ENCODE measurements at places on chromosomes 4 and X.

- H3K36me3 ChIP-seq = no peaks in the 10 kb centered on the region
- no peaks in the 10 kb centered on the region for H3K4me1 ChIP-seq
- H3K27ac ChIP-seq = no peak overlapping the region
These were observed 9.9 kb upstream of the PI4K2B start for GRCh38 chr4:25223802-25224375.

DNA sequence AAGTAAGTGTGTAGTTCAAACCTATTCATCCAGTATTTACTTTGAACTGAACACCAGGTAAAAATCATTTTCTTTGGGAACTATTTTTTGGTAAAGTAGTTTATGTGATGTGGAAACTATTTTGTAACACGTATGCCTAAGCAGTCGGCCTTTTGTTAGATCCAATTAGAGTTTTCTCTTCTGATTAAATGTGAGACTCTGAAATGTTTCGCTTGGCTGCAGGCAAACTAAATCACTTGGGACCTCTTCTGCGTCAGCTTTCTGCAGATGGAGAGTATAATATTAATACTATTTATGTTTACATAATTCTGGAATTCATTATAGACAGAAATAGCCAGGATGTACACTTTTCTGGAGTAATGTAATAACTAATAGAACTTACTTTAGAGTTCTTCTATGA lies 46.9 kb downstream of the BMPR1B start:
- DNase-seq = no peak
- no peaks in the 10 kb centered on the region for H3K27me3 ChIP-seq
- no peaks in the 10 kb centered on the region for H3K36me3 ChIP-seq
- H3K4me1 ChIP-seq = no peaks in the 10 kb centered on the region

- no peaks in the 10 kb centered on the region for H3K36me3 ChIP-seq
- H3K27me3 ChIP-seq = no peaks in the 10 kb centered on the region
These were observed 54.5 kb downstream of the CHM start for GRCh38 chrX:85992811-85993229.

DNA sequence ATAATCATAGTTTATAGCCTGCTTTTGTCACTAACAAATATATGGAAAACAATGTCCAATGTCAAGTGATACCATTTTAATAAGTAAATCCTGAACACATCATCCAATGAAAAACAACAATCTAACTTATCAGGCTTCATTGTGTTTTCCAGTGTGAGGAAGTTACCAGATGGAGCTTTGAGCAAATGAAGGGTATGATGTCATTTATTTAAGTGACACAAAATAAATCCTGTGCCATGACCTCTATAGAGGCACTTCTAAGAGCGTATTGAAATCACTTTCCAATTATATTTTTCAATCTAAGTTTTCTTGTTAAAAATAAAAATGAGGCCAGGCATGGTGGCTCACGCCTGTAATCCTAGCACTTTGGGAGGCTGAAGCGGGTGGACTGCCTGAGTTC lies 48.2 kb upstream of the NMU start:
- H3K4me3 ChIP-seq = no peak overlapping the region
- H3K36me3 ChIP-seq = no peaks in the 10 kb centered on the region
- no peak for DNase-seq
- no peaks in the 10 kb centered on the region for H3K4me1 ChIP-seq
- H3K27me3 ChIP-seq = no peaks in the 10 kb centered on the region

- no peaks in the 10 kb centered on the region for H3K27me3 ChIP-seq
- H3K36me3 ChIP-seq = no peaks in the 10 kb centered on the region
- no peak for DNase-seq
- no peak overlapping the region for H3K27ac ChIP-seq
- no peak overlapping the region for H3K4me3 ChIP-seq
These were observed 110.5 kb downstream of the ANXA3 start for GRCh38 chr4:78661921-78662521.

DNA sequence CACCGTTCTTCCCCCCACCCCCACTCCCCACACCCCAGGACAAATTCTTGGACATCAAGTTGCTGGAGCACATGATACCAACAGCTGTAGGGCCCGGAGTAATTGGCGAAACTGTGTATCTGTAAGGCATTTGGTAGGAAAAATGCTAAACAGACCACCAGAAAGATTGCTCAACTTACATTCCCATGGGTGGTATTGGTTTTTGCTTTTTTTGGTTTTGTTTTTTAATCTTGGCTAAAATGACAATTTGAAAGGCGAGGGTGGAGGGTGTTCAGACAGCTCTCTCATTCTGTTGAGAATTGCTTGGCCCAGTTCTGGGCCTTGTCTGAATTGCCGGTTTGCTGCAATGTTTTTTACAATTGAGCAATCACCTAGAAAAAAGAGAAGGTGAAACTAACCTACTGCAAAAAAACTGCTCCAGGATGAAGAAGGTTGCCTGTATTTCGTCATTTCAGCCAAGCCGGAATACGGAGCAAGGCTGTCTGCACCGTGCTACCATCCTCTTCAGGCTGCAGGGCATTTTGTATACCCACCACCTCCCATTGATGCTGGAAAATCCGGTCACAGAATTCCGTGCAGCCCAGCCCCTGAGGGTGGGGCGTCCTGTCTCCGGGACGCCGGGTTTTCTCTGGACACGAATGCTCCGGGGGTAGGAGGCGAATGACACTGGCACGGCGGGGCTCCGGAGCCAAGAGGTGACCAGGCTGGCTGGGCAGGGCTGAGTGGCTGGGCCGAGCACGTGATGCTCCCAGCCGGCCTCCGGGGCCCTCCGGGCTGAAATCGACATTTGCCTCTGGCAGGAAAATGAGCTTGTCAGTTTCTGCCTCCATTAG lies at the start of gene CLCN4:
Gene CLCN4, plus strand, starts transcription at position 777 of the 833 bp plus-strand sequence. CDS start 28,058 bp downstream, outside the sequence.
- H3K27ac ChIP-seq = no peak within 1 kb of the TSS
- no peak within 1 kb of the TSS for H3K4me3 ChIP-seq
- H3K4me1 ChIP-seq = no peaks in the 10 kb centered on the region
- no peaks in the 10 kb centered on the region for H3K27me3 ChIP-seq
- no peak for DNase-seq

- no peak overlapping the region for H3K27ac ChIP-seq
- H3K4me1 ChIP-seq = no peaks in the 10 kb centered on the region
- H3K4me3 ChIP-seq = no peak overlapping the region
- no peaks in the 10 kb centered on the region for H3K27me3 ChIP-seq
These were observed 142.5 kb downstream of the CXXC4 start for GRCh38 chr4:104352211-104352610.

GRCh38 chrX:106912864-106913263 lies 7.3 kb upstream of the CLDN2 start:
- no peaks in the 10 kb centered on the region for H3K36me3 ChIP-seq
- H3K27me3 ChIP-seq = no peaks in the 10 kb centered on the region
- peaks cover 6% of the 10 kb centered on the region for H3K4me1 ChIP-seq

DNA sequence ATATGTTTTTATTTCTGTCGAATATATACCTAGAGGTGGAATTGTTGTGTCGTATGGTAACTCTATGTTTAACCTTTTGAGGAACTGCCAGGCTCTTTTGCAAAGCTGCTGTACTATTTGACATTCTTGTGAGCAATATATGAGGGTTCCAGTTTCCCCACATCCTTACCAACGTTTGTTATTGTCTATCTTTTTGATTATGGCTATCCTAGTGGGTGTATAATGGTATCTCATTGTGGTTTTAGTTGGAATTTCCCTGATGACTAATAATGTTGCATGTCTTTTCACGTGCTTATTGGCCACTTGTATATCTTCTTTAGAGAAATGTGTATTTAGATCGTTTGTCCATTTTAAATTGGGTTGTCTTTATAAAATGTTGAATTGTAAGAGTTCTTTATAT lies 24.5 kb downstream of the REPS2 start:
- H3K27ac ChIP-seq = no peak overlapping the region
- no peaks in the 10 kb centered on the region for H3K27me3 ChIP-seq
- no peak overlapping the region for H3K4me3 ChIP-seq
- no peaks in the 10 kb centered on the region for H3K4me1 ChIP-seq

DNA sequence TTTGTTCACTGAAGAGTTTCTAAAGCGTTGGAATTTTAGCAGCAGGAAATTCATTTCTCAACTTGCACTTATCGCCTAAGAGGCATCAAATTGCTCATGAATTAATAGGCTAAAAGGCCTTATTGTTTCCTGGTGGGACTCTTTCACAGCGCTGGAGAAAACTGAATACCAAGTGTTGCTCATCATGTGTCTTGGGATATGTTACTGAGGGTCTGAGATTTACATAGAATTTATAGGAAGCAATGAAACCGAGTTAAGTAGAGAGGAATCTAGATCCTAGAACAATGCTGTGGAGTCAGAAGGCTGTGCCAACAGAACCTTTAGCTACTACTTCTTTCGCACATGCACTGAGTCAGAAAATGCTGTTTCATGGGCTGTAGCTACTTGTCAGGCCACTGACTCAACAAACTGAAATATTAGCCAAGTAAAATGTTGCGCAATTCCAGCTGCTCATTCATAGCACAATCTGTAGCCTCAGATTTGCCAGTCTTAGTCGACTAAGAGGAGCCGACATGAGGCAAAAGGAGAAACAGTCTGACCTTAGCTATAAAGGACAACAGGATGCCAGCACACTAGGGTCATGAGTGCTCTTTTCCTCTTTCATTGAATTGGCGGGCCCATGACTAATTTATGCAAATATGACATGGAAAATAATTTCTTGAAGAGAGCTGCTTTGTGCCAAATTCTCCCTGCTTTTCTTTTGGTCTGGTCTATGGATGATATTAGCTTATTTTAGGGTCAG lies 35.9 kb upstream of the CXCL8 start:
- no peaks in the 10 kb centered on the region for H3K4me1 ChIP-seq
- no peak overlapping the region for H3K4me3 ChIP-seq
- no peak overlapping the region for H3K27ac ChIP-seq
- DNase-seq = no peak
- H3K27me3 ChIP-seq = no peaks in the 10 kb centered on the region

- no peaks in the 10 kb centered on the region for H3K27me3 ChIP-seq
- no peak overlapping the region for H3K4me3 ChIP-seq
- DNase-seq = no peak
- H3K4me1 ChIP-seq = no peaks in the 10 kb centered on the region
- no peaks in the 10 kb centered on the region for H3K36me3 ChIP-seq
These were observed 150.1 kb downstream of the SLC7A11 start for GRCh38 chr4:138092060-138092459.

- no peak overlapping the region for H3K4me3 ChIP-seq
- no peak overlapping the region for H3K27ac ChIP-seq
- H3K27me3 ChIP-seq = no peaks in the 10 kb centered on the region
- H3K4me1 ChIP-seq = peaks cover 7% of the 10 kb centered on the region
These were observed 13.7 kb downstream of the DDX60 start for GRCh38 chr4:168304744-168305459.

DNA sequence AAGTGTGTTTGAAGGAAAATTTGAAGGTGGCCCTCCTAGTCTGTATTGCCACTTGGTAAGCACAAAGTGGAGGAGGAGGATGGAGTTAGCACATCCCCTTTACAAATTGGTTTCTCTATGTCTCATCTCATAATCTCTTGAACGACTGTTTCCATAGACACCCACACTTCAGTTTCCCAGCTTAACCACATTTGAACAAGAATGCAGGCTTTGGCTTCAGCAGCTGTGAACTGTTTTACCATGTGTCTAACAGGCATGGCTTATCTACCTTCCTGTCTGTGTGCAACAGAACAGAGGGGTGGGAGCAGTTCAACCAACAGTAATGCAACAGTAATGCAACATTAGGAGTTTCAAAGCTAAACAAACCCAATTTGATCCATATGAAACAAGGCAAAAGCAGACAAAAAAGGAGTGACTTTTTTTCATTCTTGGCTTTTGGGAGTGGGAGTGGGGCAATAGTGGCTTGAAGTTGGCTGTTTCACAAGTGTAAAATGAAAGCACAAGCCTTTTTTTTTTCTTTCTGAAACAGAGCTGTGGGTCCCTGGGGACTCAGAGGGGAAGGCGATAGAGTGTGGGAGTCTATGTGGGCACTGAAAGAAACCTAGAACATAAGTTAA lies 108.0 kb downstream of the ITM2A start:
- DNase-seq = peak; percentile 58
- peak overlapping the region; percentile 23 for H3K4me3 ChIP-seq
- peak overlapping the region; percentile 78 for H3K27ac ChIP-seq
- no peaks in the 10 kb centered on the region for H3K36me3 ChIP-seq
- H3K27me3 ChIP-seq = no peaks in the 10 kb centered on the region

DNA sequence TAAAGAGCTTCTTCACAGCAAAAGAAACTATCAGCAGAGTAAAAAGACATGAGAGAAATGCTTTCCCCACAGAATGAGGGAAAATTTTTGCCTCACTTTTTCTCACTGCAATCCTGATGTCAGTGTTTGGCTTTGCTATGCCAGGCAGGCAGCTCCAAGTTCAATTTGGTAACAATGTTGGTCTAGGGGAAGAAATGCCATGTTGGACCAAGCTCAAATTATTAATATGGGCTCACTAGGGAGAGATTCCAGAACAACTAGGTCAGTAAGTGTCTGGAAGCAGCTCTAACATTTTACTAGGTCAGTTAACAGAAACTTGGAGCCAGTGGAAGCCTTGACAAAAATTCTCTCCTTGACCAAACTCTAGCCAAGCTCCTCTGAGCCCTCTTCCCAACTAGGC lies 95.4 kb downstream of the NAF1 start:
- no peak overlapping the region for H3K27ac ChIP-seq
- DNase-seq = no peak
- no peaks in the 10 kb centered on the region for H3K27me3 ChIP-seq
- no peaks in the 10 kb centered on the region for H3K4me1 ChIP-seq

DNA sequence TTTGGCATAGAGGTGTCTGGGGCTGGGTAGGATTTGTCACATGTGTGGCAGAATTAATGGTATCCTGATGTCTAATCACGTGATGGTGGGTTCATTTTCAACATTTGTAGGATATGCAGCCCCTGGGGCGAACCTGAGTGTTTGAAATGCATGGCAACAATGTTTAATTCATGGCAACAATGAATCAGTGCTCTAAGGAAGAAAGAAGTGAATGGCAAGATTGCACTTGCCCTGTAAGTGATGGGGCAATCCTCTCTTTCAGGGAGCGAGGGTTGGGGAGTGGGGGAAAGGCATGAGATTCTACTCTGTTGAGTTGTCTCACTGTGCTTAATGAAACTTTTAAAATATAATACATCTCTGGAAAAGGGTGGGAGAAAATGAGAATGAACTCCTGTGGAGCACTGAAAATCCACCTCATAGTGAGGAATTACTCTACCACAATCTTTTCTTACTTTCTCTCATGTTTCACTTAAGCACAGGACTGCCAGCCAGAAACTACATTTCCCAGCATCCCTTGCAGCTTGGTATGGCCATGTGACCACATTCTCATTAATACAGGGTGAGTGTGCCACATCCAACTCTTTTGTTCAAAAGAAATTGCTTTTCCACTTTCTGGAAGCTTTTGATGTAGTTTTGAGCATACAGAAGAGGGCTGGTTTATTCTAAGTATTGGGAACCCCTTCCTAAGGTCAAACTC lies 64.0 kb upstream of the PGM2 start:
- H3K36me3 ChIP-seq = no peaks in the 10 kb centered on the region
- H3K4me3 ChIP-seq = no peak overlapping the region
- H3K4me1 ChIP-seq = no peaks in the 10 kb centered on the region
- H3K27me3 ChIP-seq = no peaks in the 10 kb centered on the region
